NCI-H1436 (cell line): ENCODE measurements at places on chromosomes 2 and 18.

DNA sequence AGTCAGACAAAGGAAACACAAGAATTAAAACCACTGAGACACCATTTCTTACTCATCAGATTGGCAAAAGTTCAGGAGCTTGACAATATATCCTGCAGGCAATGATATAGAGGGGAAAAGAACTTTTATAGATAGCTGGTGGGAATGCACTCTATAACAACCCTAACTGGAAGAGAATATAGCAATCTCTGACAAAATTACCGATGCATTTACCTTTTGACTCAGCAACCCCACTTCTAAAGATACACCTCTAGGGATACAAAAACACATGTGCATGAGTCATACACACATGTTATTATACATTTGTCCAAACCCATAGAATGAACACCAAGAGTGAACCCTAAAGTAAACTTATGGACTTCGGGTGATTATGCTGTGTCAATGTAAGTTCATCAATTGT is 79.4 kb upstream of the SRD5A2 start:
- no peak for DNase-seq

GRCh38 chr2:11647834-11648600 is 22.0 kb downstream of the NTSR2 start:
- DNase-seq = no peak

GRCh38 chr2:135651717-135652116 is 89.9 kb upstream of the UBXN4 start:
- DNase-seq = no peak

GRCh38 chr18:10872304-10872703 is 277.1 kb downstream of the PIEZO2 start:
- DNase-seq = no peak

- DNase-seq = no peak
Observed at GRCh38 chr2:241263061-241263460, 52.4 kb downstream of the HDLBP start.

GRCh38 chr2:221343524-221343923 is 228.6 kb downstream of the EPHA4 start:
- DNase-seq = no peak

DNA sequence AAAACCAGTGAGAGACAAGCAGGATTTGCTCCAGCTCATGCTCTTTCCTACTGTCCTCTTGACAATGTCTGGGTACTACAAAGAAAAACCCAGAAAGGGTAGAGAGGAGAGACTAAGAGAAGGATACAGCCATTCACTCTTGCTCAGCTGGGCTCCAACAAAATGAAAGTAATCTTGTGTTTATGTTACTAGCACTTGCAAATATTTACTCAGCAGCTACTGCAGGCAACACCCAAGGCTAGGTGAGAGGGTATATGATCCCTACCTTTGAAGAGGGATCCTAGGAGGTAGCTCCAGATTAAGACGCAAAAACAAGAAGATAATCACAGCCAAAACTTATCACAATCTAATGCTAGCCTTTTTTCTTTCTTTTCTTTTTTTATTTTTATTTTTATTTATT is 329.6 kb upstream of the ACVR2A start:
- no peak for DNase-seq

DNA sequence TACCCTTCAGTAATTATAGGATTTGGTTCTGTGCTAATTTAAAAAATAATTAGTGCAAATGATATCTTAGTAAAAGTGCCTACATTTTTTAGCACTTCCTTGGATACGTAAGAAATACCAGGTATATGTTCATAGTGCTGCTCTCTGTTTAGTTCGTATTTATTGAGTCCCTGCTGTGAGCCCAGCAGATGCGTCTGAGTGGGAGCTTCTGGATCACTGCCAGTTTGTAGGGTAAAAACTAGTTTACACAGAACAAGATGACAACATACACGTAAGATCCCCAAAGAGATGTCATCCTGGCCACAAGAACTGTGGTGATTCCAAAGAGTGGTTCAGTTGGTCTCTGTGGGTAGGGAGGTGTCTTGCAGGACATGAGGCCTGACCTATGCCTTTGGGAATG is 103.2 kb downstream of the CTIF start:
- no peak for DNase-seq
